Activated naive CD8-positive, alpha-beta T cell treated with anti-CD3 and anti-CD28 coated beads, Interleukin-2, amount 10 ng/mL, durations not matched to agents 7 days and 5 days (primary cell): ENCODE measurements at places on chromosomes 4 and X.
A peak's percentile ranks its signal among the peaks of the same experiment; 100 is the strongest.

DNA sequence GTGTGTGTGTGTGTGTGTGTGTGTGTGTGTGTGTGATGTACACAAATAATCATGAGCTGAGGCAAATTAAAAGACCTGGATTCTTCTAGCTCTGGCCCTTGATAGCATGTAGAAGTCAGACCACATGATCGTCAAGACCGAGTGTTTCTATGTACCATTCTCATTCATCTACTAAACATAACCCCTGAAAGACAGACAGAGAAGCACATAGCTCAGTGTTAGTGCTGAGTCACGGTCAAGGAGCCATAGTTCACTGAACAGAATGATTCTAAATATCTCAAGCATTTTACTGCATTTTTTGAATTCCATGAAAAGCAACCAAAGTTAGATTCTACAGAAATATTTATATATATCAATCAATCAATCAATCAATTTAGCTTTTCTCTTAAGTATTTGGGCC lies 412.3 kb upstream of the CXorf51A start:
- no peak for DNase-seq

DNA sequence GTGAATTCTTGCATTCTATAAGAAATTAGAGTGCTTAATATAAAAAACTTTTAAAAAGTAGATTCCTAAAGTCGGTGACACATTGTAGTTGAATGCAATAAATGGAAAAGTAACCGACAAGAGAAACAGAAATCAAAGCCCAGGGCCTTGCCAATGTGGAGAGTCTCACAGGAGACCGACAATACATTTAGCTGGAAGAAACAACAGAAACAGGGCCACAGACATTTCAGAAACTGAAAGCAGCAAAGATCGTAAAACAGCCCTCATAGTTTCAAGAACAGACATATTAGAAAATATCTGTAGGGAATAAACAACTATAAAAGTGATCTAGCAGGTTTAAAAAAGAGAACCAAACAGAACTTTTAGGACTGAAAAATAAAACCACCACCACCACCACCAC lies 49.5 kb downstream of the STAP1 start:
- no peak for DNase-seq

DNA sequence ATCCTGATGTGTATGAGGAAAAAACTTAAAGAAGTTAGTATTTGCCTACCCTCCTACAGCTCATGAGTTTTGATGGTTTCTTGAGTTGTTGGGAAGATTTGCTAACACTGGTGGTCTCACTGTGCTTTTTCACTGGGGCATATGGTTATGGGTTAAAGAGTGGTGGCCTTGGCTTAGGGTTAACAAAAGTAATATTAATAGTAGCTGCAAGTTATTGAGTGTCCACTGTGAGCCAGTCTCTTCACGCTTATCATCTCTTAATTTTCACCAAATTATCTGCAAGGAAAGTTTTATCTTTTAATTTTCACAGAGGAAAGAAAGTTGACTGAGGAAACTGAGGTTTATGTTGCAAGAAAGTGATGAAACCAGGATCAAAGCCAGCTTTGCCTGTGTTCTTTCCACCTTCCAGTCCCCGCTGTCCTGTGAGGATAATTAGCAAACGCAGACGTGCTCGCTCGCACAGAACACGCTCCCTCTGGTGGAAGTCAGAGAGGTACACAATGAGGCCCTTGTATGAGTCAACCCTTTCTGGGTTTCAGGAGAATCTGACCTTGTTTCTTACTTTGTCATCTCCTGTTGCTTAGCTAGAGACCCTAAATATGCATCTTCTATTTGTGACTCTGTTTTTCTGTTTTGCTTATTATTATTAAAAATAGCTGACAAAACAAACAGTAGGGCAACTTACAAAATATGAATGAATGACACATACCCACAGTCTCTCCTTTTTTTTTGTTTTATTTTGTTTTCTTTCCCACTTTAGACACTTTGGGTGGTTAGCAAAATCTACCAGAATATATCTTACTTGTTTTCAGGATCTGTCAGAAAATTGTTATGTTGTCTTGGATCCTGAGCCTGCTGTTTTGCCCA lies 94.3 kb downstream of the DDIT4L start:
- no peak for DNase-seq

GRCh38 chr4:37666625-37667071 lies 19.5 kb downstream of the RELL1 start:
- peak; percentile 49 for DNase-seq

DNA sequence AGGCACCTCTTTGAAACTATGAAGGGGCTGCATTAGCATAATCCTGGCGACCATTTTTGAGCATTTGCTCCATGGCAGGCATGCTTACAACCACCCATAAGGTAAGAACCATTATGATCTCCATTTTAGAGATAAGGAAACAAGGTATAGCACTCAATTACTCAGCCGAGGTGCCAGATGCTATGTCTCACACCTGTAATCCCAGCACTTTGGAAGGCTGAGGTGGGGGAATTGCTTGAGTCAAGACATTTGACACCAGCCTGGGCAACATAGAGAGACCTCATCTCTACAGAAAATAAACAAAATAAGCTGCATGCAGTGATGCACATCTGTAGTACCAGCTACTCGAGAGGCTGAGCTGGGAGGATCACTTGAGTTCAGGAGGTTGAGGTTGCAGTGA lies 43.6 kb downstream of the TIGD4 start:
- no peak for DNase-seq

DNA sequence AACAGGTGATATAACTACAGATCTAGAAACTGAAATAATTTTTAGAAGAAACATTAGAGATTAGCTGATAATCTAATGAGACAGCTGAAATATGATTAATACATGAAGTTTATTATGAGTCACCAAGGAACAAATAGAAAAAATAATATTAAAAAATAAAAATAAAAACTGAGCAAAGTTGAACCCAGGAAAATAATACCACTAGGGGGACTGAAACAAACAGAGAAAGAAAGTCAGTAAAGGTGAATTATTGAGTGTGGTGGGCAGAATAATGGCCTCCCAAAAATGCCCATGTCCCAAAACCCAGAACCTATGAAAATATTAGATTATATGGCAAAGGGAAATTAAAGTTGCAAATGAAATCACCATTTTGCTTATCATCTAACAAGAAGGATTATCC lies 820.7 kb upstream of the INTU start:
- DNase-seq: no peak

DNA sequence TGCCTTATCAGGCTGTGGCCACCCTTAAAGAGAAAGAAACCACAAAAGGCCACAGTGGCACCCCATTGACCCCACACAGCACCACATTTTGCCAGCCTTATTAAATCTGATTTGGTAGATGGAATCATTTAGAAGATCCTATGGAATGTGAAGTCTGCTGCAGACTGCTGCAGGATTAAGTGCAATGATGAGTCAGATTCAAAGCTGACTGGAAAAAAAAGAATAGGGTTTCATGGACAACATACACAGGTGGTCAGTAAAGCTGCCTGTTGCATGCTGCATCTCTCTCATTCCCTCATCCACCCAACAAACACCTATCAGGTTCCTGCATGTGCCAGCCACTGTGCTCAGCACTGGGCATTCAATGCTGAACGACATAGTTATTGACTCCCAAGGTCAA lies 56.6 kb downstream of the CHST7 start:
- no peak for DNase-seq

GRCh38 chr4:184807256-184807655 lies 18.5 kb downstream of the ACSL1 start:
- no peak for DNase-seq

DNA sequence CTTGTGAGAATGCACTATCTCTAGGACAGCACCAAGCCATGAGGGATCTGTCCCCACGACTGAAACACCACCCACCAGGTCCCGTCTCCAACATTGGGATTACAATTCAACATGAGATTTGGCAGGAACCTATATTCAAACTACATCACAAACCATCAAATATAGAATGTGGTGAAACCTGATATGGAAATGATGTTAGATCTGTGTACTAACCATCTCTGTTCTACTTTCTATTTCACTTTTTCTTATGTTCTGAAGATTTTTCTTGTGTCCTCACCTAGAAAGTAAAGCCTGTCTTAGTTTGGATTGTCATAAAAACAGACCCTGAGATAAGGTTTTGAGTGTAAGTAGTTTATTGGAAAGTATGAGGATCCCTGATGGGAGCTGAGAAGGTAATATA lies 37.8 kb upstream of the TACR3 start:
- no peak for DNase-seq

DNA sequence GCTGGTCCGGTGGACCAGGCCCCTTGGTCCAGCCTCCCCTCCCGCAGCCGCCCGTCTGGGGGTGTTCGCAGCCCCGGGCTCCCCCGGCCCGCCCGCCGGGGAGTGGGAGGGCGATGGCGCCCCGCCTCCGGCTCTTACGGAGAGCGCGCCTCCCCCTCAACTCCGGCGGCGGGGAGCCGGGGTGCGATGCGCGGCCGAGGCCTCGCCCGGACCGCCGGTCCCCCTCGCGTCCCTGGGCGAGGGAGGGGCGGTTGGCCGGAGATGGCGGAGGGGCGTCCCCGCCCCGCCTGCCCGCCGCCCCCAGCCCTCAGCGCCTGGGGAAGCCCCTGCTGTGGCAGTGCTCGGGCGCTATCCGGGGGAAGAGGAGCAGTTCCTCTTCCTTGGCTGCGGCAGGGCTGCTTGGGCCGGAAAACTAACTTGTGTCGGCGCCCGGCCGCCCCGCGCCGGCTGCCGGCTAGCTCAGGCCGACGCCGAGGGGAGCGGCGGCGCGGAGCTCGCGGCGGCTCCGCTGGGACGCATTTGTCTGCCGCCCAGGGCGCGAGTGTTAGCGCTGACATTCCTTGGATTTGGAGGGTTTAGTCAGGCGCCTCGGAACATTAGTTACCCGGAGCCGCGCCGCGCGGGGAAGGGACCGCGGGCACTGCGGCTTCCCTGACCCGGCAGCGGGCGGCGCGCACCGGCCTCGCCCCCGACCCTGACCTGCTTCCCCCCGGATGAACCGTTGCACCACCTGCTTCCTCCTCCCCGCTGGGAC lies 994 bp downstream of the GALNT7 start:
- peak; percentile 81 for DNase-seq

DNA sequence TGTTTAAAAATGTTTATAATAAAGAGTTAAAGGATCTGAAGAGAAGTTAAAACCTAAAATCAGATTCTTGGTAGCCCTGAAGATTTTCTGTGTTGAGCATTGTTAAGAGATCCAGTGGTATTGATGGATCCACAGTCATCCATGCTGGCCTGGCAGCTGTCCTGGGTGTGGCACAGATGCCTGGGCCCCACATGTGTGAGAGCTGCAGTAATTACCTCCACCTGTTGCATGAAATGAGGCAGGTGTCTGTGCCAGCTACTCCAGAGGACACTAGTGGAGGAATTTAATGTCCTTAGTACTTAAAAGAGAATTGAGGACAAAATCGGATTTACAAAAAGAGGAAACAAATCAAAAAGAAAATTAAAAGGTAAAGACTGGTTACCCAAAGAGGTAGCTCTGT lies 44.0 kb downstream of the MGST2 start:
- no peak for DNase-seq
